Mesendoderm (in vitro differentiated cells): ENCODE measurements at places on chromosomes 3 and 15.

DNA sequence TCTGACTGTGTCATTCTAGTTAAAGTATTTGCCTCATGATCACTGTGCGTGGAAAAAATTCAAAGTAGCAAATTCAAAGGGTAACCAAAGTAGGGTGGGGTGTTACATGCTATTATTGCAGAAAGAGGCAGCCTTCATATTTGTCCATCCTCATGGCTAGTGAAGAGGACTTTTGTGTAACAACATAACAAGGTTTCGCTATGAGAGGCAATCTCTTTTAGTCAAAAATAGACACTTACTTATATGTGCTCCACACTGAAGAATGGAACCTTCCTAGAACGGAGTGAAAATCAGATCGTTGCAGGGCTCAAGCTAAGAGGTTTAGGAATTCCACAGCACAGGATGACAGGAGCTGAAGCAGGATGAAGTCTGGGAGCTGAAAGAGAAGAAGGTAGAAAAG lies 345.1 kb upstream of the CBLB start:
- no peak for DNase-seq

- no peak for DNase-seq
Observed at GRCh38 chr3:57154470-57155309, 10.5 kb downstream of the IL17RD start.

- no peak for DNase-seq
Observed at GRCh38 chr15:56982987-56983386, 64.5 kb downstream of the TCF12 start.

GRCh38 chr15:99981191-99981647 lies 248.0 kb upstream of the LYSMD4 start:
- DNase-seq = no peak

DNA sequence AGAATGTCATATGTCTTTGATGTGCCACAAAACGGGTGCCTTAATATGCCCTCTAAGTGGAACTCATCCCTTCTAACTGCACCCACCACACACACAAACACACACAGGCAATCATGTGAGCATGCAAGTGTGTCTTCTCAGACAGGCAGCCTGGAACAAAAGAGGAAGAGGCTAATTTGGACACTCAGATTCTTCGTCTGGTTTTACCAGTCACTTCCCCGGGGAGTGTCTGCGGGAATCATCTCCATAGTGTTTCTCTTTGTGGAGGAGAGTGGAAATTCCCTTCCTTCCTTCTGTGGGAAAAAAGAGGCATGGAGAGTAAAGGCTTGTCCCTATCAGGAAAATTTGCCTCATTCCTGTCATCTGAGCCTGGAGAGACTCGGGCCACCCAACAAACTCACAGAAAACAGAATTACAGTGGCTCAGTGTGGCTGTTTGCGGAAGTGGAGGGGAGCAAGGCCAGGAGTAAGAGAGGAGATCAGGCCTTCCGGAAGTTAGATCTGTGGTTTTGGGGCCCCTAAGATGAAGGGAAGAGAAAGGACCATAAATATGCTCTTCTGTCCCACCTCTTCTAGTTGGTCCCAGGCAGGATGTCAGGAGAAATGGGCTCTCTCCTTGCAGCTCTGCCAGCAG lies 212.6 kb upstream of the SEMA6D start:
- DNase-seq = no peak

DNA sequence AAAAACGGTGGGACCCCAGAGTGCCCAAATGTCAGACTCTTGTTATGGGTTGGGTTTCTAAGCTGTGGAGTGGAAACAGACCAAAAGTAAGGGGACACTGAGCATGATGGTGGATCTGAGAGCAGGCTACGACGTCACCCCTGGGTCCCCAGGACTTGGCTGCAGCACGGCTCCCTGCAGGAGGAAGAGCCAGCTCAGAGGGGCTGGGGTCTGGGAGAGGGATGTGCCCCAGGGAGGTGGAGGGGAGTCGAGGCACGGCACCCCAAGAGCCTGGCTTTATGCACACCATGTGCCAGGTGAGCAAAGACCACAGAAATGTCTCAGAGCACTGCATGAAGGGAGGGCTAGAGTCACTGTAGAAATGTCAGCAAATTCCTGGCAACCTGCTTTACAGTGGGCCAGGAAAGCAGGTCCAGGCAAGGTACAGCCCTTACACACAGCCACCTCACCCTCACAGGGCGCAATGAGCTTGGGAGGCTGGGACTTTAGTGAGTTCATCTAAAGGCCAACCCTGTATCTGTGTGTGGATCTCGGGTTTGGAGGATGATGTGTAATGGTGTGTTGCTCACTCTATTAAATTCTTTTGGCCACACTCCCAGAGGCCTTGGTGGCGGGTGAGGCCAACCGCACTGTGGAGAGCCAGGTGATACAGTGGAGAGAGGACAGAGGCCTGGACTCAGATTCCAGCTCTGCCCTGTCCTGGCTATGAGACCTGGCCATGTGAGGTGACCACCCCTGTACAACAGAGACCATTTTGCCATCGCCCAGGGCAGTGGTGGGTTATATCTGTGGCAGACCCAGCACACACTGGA lies 14.1 kb downstream of the CTSH start:
- no peak for DNase-seq

GRCh38 chr3:154218728-154219127 lies 97.5 kb downstream of the ARHGEF26 start:
- DNase-seq = no peak

DNA sequence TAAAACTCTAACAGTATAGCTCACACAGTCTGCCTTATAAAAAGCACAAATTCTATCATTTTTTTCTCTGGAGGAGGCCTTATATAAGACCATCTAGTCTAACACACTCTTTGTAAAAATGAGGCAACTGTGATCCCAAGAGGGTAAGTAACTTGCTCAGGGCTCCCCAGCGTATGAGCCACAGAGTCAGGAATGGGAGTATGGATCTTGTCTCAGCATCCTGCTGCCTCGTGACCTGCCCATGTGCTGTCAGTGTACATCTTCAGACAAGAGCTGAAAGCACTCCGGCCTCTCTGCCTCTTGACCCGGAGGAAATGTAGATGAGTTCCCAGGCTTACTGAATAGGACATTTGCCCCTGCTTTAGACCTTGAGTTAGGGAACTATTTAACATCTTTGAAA lies 28.4 kb upstream of the MEF2A start:
- no peak for DNase-seq

DNA sequence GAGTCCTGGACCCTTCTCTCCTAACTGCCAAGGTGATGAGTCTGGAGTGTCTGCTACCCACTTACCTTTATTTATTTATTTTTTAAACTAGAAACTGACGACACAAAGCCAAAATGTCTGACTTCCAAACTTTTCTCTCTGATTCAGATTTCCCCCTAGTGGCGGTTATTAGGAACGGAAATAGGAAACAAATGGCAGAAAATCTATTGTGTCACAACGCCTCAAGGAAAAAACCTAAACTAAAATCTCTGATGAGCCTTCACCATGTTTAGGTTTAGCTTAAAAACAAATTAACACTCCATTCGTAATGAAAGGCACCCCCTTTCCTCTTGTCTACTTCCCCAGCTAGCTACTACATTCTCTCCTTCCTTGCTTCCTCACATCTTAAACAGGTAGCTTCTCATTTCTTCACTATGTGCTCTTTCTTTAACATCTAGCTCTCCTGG lies 94.0 kb upstream of the MEX3B start:
- DNase-seq = peak; percentile 62

- no peak for DNase-seq
Observed at GRCh38 chr3:80771085-80771484, 990.4 kb downstream of the GBE1 start.

- no peak for DNase-seq
Observed at GRCh38 chr15:67564021-67564967, 21.8 kb downstream of the MAP2K5 start.
